ENCODE measurements at places on chromosomes 2 and 18. TPM values are rescaled to one million over a fixed set of nuclear protein-coding genes. Genes with fewer than 3 reads are reported as not detected.

Gene SPDYA
- 0.56 TPM for polyA plus RNA-seq

Gene CRACDL
- polyA plus RNA-seq, result 2.7 TPM

Gene CD8B2
- polyA plus RNA-seq, result 0.24 TPM

Gene FNDC4
- polyA plus RNA-seq, result 8.3 TPM

Gene DYTN
- 0.16 TPM for polyA plus RNA-seq

Gene GALR1
- 0.03 TPM for polyA plus RNA-seq

Gene ASB18
- polyA plus RNA-seq, result 0.36 TPM

Gene CYP26B1
- polyA plus RNA-seq, result 15.5 TPM

Gene ATP8B1
- polyA plus RNA-seq, result 27.0 TPM

Gene HNRNPA3
- 695 TPM for polyA plus RNA-seq

Gene WDR43
- polyA plus RNA-seq, result 59.2 TPM

Gene C2orf80
- polyA plus RNA-seq, result 0.33 TPM

Data from left renal cortex interstitium (tissue), 4 donors.